Stomach (tissue), 19 donors: ENCODE measurements at places on chromosomes 13 and 19.

DNA sequence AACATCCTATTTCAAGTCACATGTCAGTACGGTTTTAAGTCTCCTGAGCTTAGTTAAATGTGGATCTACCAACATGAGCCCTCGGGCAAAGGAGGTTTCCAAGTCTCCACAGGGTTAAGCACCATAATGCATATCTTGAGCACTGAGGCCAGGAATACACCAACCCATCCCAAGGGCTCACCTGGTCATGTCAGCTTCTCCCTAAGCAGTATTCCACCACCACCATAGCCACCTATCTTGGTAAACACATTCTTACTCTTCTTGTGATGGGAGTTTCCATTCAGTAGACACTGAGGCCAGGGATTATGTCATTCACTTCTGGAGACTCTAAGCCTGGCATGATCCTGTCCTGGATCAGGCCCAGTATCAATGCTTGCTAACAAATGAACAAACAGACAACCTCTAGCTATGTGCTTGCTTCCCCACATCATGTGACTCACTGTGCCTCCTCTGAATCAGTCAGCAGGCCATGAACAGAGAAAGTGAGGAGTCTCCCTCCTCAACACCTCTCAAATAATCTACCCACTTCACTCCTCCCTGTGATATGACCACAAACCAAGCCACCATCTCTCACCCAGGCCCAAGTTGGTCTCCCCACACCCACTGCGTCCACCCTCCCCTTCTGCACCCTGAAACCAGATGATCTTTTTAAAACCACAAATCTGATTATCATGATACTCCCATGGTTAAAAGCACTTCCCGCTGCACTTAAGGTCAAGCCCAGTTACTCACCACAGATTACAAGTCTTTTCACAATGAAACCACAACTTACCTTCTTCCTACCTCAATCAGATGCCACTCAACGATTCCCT is 5.8 kb downstream of the PEG3 start:
- DNase-seq: no peak

GRCh38 chr13:40318366-40318765 is 348.1 kb downstream of the FOXO1 start:
- DNase-seq: peak; percentile 55

DNA sequence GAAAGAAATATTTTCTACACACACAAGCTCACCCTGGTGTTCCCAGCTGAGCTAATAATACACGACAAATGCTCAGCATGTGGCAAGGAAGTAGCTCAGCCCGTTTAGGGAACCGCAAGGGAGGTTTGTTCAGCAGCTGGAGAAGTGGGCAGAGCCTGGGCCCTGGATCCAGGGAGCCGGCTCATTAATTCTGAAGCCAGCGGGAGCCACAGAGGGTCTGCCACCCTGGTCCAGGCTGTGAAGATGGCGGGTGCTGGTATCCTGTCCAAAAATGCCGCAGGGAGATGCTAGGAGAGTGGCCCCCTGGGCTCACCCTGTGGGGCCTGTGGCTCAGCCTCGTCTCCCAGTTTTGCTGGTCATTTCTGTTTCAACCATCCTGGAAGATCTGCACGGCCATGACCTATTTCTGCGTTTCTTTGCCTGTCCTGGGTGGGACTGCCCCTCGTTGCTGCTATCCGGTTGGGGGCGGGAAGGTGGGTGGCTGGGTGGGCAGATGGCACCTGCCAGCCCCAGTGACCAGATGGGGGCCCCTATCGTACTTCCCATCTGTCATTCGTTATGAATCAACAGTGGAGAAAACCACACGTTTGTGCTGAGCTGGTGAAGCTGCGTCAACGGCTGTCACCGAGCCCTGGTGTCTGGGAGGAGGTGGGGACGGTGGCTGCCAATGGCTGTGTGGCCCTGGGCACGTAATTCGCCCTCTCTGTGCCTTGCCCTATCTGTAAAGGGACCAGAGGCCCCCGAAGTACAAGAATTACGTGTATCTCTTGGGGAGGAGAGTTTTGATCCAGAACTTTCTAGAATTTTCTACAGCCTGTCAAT is 2.7 kb upstream of the GNA15 start:
- DNase-seq: peak; percentile 78

DNA sequence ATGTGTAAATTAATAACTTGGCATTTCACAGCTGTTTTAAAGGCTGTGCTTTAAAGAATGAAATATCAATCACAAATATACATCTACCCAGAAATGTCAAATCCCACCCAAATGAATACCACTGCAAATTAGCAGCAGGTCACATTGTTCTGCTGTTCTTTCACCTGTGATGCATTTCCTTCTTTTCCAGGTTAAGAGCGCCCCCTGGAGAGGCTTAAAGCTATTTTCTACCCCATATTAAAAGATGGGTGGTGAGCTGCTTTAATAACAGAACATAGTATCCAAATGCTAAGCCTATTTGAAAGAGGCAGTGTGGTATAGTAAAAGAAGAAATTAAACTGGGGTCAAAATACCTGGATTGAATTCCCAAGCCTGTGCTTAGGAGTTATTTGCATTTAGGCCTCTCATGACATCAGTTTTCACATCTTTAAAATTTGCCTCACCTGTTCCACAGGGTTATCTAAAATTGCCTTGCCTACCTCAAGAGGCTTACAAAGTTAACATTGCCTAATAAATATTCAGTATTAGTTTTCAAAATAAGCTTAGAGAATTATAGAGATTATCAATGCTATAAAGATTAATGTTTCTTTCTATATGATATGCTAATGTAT is 396.9 kb upstream of the SLITRK5 start:
- DNase-seq: no peak

GRCh38 chr13:27500806-27501534 is 50.6 kb upstream of the MTIF3 start:
- DNase-seq: no peak

DNA sequence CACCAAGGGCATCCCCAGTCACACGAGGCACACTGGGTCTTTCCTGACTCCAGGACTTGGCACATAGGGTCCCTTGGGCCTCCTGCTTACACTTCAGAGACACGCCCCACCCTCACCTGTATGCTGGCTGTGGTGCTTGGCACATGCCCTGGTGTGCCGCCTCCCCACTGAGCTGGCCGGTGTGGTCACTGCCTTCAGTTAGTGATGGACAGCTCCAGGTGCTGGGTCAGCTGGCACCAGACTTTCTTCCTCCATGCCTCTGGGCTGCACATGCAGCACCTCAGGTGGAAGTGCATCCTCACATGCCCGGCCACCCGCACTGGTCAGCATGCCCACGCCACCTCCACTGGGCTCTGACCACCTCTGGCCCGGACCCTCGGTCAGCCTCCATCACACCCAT is 52.9 kb downstream of the KLF2 start:
- no peak for DNase-seq

- no peak for DNase-seq
Measured at GRCh38 chr19:13875824-13876223, 1.1 kb upstream of the NANOS3 start.

GRCh38 chr19:18514800-18515682 is 6.8 kb downstream of the ELL start:
- peak; percentile 90 for DNase-seq

GRCh38 chr19:42540071-42540553 is 11.8 kb upstream of the CEACAM1 start:
- DNase-seq: peak; percentile 1

- DNase-seq: no peak
Measured at GRCh38 chr13:39410096-39410901, 192.7 kb downstream of the LHFPL6 start.

DNA sequence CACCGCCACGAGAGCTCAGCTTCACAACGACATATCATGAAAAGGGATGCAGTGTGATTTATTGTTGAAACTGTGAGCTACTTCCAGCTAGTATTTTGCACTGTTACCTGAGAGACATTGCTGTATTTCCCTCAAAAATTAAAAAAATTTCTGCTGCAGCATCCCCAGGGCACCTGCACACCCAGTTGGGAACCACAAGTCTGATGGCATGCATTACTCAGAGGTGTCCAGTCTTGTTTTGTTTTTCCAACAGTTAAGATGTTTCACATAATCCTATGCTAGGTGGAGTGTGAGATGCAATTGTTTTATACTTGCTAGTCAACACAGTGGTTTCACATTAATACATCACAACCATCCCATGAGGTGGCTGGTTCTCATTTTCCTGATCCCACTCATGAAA is 285.2 kb downstream of the SHISA2 start:
- DNase-seq: no peak

DNA sequence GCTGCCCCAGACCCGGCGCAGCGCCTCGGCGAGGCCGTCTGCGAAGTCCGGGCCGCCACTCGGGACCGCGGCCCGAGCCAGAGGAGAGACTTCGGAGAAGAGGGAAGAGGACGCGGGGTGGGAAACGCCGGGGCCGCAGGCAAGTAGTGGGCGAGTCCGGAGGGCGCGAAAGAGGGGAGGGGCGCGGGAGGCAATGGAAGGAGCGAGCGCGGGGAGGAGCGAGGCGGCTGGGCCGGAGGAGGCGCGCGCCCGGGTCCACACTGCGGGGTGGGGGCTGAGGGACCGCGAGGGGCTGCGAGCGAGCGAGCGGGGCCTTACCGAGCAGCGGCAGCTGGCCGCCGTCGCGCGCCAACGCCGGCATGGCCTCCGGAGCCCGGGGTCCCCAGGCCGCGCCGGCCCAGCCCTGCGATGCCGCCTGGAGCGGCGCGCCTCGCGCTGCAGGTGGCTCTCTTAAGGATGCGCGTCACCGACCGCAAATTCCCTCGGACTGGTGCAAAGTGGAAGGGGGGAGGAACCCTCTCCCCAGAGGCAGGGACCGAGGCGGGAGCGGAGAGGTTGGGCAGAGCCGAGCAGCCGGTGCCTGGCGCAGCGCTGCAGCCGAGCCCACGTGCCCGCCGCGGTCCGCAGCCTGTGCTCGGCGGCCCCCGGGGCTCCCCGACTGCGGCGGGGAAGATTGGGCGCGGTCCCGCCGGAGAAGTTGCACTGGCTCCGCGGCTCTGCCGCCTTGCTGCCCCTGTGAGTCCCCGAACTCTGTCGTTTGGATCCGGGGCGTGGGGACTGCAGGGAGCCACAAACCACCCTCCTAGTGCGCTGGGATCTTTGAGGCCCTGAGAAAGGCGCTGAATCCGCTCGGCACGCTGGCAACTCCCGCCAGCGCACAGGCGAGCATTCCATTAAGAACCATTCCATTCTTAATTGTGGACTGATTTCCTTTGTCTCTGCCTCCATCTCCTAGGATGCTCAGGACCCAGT is at the start of gene FLT3:
TSS of gene FLT3 (minus strand) at position 427 of the 972 bp plus-strand sequence. CDS start at position 361, 66 bp downstream.
- DNase-seq: peak; percentile 73

GRCh38 chr19:47099576-47100050 is 14.0 kb downstream of the ZC3H4 start:
- DNase-seq: no peak

GRCh38 chr19:1151917-1152587 is 22.0 kb downstream of the SBNO2 start:
- DNase-seq: no peak

DNA sequence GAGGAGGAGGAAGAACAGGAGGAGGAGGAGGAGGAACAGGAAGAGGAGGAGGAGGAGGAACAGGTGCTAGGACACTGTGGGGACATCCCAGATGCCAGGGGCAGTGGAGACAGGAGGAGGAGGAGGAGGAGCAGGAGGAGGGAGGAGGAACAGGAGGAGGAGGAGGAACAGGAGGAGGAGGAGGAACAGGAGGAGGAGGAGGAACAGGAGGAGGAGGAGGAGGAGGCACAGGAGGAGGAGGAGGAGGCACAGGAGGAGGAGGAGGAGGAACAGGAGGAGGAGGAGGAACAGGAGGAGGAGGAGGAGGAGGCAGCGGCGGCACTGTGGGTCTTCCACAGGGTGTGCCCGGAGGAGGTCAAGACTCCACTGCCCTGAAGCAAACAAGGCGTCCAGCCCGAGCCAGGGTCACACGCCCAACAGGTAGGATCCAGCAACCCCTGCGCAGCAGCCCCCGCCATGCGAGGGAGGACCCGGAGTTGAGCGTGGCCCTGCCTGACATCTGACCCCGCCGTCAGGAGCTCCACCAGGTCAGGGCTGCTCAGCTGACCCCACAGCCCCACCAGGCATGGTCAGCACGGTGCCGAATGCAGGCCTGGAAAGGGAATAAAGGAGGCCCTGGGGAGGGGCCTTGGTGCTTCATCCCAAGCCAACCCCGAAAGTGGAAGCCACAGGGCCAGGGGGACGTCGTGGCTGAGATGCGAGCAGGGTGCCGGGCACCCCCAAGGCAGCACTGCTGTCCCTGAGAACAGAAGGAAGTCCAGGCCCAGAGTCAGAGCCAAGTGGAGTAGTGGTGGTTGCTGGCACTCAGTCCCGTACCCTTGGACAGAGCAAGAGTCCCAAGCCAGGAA is 9.2 kb downstream of the SBNO2 start:
- DNase-seq: peak; percentile 38

GRCh38 chr19:43306097-43306496 is 36.8 kb upstream of the PSG9 start:
- no peak for DNase-seq

- no peak for DNase-seq
Measured at GRCh38 chr13:24004971-24005370, 107.7 kb upstream of the C1QTNF9B start.

GRCh38 chr13:94956417-94957110 is 244.2 kb upstream of the SOX21 start:
- DNase-seq: no peak

DNA sequence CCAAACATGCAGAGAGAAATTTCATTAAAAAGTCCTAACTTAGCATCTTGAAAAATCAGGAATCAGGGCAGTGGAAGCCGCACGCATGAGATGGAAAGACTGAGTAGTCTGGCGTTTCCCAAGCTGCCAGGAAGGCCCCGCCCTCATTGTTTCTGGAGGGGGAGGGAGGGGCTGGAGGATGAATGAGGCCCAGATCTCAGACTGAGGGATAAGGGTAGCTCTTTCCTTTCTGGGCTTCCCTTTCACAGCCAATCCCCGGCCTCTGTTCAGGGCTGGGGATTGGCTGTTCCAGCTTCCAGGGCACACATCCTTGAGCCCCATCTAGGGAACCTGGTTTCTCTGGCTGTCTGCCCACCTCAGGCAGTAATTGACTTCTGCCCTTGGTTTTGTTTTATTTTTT is 7.3 kb downstream of the C19orf53 start:
- peak; percentile 62 for DNase-seq

GRCh38 chr19:56167064-56167578 is 8.7 kb upstream of the GALP start:
- DNase-seq: peak; percentile 49

DNA sequence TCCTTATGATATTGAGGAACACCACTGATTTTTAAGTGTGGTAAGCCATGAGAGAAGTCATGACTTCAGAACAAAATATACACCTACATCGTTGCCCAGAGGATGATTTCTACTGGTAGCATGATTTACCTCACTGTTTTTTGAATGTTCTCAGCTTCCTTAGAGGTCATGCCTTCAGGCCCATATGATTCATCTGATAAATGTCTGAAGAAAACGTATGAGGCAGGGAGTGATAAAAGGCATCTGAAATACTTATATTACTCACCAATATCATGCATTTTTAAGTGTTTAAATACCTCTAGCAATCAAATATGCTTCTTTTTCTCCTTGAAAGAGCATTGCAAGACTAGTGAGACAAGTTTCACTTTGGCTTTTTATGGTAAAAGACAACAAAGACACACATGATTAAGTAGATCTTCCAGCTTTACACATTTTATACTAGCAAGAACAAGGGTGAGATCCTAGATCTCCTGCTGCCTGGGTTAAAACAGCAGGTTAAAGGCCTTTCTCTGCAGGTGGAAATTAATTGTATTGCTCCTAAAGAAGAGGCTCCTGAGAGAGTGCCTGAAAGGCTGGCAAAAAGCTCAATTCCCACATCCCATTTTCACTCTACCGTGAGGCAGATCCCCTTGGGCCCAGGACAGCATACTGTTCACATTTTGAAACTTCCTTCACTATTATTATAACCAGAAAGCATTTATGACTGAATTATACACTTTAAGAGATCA is 432.4 kb downstream of the SLITRK1 start:
- DNase-seq: no peak

GRCh38 chr13:70162141-70162540 is 53.9 kb upstream of the KLHL1 start:
- DNase-seq: no peak

GRCh38 chr13:81116461-81117282 is 775.7 kb upstream of the SPRY2 start:
- DNase-seq: no peak
